Cerebellar nuclear complex (tissue), 1 donor: ENCODE measurements at places on chromosomes 4 and X.

- DNase-seq = no peak
These were observed 99.5 kb downstream of the ZNF827 start for GRCh38 chr4:145839151-145839550.

DNA sequence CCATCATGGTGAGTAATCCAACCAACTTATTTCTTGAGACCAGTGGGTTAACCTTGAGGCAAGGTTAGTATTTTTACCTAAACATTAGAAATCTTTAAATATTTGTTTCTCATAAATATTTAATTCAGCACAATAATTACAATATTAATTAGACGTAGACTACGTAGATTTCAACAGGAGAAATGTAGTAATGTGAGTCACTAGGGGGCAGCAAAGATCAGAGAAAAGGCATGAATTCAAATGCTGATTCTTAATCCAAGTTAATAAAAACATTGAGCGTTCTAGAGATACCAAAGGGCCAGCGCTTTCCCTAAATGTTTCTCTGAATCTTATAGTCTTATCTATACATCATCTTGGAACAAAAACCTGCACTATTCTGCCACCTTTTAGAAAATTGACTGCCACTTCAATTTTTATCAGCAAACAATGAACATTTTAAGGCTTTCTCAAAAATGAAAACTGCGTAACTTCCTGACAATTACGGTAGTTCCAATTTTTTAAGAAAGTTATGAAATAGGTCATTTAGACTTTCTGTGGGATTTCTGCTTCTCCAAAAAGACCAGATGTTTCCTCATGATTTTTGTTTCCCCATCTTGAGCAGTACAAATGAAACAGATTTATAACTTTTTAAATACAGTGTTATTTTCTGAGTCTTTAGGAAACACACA, 180.7 kb downstream of the GASK1B start:
- DNase-seq = no peak

DNA sequence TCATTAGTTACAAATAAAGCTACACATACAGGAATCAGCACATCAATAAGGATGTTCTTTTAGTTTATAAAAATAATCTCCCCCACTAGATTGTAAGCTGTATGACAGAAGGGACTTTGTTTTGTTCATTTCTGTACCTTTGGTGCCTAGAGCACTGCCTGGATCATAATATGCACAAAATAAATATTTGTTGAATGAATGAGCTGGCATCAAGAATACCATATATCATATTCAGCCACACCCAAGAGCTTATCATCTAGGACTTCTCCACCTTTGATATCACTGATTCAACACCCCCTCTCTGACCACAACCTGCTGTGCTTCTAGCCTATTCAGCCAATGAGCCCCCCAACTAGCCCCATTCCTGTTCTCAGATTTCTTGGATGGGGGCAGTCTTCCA, 10.6 kb downstream of the SYTL4 start:
- DNase-seq = no peak

- DNase-seq = peak; percentile 0
These were observed 7.0 kb downstream of the LRCH2 start for GRCh38 chrX:115226929-115227328.

- peak; percentile 10 for DNase-seq
These were observed 98.1 kb downstream of the MGST2 start for GRCh38 chr4:139763672-139764071.

DNA sequence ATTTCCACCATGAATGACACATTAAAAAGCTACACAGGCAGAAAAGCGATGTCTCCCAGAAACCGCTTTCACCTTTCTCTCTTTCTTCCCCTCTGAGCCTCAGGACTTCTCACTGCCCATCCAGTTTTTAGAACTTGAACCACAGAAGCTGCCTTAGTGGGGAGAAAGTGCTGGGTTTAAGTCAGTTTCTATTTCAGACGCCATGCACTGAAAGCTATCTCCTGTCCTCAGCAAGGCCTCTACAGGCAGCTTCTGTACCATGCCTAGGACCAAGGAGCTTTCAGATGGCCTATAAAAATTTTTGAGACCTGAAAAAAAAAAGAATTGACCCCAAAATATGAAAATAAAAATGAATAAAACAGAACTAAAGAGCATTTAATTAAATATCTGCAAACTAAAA, 34.5 kb downstream of the RAB33B start:
- no peak for DNase-seq

GRCh38 chrX:20354505-20354904, 87.8 kb upstream of the RPS6KA3 start:
- no peak for DNase-seq

DNA sequence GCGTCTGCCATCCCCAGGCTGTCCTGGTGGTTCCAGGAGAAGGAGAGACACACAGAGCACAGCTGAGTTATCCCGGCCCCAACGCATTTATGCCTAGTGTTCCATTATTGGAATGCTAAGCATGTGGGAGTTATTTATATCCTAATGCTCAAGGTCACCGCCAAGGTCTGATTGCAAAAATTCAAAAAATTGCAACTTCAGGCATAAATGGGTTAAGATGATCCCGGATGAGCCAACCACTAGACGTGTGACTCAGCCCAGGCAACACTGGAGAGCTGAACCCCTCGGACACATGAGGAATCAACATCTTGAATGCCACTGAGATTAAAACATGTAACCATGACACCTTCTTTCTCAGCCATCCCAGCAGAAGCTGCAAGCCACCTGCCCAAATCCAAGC, 3.8 kb upstream of the ZCCHC4 start:
- no peak for DNase-seq

DNA sequence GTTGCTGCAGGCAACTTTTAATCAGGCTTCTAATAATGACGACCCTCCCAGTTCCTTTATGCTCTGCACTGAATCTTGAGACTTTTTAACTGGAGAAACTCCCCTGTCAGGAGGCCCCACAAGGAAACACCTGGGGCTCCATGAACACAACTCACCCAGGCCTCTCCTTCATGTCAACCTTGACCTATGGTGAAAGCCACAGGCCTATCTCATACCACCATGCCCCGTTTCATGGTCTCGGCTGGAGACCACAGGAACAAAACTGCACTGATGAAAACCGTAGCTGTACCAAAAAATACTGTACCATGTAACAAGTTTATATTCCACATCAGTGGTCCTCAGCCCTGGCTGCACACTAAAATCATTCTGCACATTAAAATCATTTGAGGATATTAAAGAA, 57.0 kb downstream of the ZNF827 start:
- DNase-seq = no peak

DNA sequence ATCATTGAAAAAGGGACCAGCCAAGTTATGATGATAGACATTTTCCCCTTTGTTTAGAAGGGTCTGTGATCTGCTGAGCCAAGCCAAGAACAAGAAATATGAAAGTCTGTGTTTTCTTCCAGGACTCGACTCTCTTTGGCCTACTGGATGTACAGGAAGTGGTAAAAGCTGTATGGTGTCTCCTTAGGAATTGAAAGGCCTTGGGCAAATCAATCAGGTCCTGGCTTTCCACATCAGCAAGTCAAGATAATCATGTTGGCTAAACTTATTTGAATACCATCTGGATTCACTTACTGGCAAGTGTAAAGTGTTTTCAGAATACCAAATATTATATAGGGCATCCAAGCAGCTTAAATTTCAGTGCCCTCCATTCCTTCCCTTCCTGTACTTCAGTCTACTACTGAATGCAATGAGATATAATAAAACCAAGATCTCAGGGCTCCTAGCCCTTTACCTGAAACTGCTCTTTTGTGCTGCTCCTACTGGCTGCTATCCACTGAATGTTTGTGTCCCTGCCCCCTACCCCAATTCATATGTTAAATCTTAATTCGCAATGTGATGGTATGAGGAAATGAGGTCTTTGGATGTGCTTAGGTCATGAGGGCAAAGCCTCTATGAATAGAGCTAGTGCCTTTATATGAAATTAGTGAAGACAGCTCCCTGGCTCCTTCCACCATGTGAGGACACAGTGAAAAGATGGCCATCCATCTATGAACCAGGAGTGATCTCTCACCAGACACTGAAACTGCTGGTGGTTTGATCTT, 578.0 kb downstream of the SPRY1 start:
- no peak for DNase-seq

DNA sequence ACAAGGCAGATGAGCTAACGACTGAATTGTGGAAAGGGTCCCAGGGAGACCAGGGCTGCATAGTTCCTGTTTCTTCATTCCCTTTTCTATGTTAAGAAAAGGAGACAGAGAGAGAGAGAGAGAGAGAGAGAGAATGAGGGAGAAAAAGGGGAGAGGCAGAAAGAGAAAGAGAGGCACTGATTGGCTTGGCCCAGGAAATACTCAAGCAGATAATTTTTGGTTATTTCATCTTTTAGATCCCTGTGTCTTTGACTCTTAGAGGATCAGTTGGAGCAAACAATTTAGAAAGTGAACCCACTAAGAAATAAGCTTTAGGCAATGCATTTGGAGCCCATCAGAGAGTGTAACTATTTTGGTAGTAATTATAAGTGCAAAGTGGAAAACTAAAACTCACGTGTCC, 103.4 kb downstream of the CEP44 start:
- DNase-seq = no peak

- no peak for DNase-seq
These were observed 459.8 kb upstream of the CTSO start for GRCh38 chr4:156413239-156414135.

DNA sequence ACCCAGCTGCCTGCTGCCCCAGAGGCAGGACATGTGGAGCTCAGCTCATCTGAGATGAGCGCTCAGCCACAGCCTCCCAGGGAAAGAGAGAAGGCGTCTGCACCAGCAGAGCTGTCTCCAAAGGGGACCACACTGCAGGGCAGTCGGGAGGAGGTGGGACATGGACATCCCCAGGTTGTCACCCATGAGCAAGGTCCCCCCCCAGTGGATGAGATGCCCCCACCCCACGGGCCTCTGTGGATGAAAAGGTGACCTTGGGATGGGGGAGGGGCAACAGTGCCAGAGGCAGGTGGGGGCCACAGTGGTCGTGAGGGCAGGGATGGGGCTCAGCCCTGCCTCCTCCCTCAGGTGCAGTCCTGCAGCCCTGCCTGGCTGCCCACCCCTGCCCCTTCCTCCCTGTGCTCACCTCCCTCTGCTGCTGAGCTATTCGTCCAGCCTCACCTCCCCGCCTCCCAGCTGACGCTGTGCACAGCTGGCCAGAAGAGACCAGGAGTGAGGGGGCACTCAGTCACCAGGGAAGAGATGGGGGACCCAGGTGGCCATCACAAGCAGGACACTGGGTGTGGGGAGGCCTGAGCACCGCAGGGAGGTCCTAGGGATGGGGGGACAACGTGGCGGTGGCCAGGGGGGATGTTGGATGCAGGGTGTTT, 9.3 kb downstream of the NKX1-1 start:
- no peak for DNase-seq
